ENCODE measurements at places on chromosomes 13 and 19. TPM values are rescaled to one million over a fixed set of nuclear protein-coding genes. Genes with fewer than 3 reads are reported as not detected.
A peak's percentile ranks its signal among the peaks of the same experiment; 100 is the strongest.

GRCh38 chr19:35299523-35300338 lies 7.8 kb downstream of the MAG start:
- DNase-seq = no peak

DNA sequence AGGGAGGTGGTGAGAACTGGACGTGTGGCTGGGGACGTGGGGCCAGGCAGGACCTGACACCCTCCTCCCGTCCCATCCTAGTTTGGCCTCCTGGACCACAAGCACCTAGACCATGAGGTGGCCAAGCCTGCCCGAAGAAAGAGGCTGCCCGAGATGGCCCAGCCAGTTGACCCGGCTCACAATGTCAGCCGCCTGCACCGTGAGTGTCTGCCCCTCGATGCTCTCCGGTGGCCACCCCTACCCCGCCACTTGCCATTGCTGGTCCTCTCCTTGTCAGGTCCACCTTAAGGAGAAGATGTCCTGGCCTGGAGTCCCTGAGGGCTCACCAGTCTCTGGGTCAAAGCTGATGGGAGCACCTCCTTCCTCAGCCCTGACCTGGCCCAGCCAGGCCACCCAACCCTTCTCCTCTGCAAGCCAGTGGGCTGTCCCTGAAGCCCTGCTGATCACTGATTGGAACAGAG lies 2.2 kb downstream of the ANGPTL4 start:
- no peak for DNase-seq

DNA sequence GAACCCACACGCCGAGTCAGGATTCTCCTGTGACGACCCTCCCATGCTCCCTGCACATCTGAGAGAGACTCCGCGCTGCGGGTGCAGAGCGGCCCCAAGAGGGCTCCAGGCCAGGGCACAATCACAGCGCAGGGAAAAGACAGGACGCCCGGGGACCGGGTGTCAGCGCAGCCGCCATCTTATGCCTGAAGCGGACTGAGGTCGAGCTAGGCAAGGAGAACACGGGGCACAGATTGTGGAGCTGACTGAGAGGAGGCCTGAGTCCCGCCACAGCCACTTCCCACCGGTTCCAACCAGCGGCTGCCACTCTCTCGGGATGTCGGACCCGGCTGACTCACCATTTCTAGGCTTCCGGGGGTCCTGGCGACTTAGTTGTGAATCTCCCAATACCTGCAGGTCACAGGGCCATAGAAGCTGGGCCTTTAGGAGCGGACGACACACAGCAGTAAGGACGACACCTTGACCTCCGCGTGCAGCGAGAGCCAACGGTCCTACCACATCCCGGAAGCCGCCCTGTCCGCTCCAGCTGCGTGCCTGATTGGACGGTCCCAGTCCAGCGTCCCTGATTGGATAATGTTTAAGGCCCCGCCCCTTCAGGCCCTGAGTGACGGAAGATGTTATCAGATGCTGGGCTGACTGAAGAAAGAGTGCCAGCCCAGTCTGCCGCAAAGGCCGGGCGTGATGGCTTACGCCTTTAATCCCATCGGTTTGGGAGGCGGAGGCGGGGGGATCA lies at the start of gene ZNF728:
Gene ZNF728 (minus strand): TSS at position 487 of the 733 bp plus-strand sequence. CDS start 146 bp downstream, at position 341.
- DNase-seq = no peak

DNA sequence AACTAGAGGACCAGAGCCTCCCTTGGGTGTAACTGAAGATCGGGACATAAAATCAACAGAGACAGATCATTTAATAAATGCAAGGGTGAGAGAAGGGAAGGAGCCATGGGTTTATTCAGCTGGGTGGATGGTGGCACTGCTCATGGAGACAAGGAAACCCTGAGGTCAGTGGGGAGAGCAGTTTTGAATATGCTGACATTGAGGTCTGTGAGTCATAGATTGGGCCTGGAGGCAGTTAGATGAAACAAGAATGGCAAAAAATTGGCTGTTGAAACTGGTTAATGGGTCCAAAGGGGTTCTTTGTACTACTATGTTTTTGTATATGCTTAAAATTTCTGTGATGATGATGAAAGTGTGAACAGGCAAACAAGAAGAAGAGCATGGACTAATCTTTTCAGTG lies 5.1 kb upstream of the GTF3A start:
- peak; percentile 23 for DNase-seq

- DNase-seq = peak; percentile 36
These were observed 199.1 kb downstream of the DCT start for GRCh38 chr13:94280349-94280748.

GRCh38 chr13:104357174-104357573 lies 1291.0 kb upstream of the SLC10A2 start:
- no peak for DNase-seq

- peak; percentile 82 for DNase-seq
These were observed 310.9 kb downstream of the ZNF536 start for GRCh38 chr19:30682999-30683536.

DNA sequence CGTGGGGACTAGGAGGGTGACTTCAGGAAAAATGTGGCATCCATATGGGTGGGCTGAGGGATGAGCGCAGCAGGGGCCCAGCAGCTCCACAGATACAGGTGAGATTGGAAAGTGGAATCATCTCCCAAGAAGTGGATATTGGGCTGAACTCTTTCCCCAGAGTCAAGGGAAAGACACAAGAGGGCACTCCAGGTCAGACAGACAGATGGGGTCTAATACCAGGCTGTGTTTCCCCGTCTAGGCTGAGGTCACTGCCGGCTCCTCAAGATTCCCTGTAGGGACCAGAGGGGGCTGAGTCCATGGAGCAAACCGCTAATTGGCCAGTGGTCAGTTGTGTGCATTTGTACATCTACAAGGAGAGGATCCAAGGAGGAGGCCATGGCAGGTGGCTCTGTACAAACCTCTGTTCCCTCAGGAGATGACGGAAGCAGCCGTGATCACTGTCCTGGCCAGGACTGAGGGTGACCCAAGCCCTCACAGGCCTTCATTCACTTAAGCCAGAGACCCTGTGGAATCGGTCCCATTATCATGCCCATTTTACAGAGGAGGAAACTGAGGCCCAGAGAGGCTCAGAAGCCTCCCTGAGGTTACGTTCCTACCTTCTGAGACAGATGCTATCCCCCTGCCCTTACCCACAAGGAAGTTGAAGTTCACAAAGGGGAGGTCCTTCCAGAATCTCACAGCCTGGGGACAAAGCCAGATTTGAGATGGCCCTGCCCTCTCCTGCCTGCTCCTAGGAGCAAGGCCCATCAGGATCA lies 14.9 kb upstream of the IGLON5 start:
- no peak for DNase-seq

DNA sequence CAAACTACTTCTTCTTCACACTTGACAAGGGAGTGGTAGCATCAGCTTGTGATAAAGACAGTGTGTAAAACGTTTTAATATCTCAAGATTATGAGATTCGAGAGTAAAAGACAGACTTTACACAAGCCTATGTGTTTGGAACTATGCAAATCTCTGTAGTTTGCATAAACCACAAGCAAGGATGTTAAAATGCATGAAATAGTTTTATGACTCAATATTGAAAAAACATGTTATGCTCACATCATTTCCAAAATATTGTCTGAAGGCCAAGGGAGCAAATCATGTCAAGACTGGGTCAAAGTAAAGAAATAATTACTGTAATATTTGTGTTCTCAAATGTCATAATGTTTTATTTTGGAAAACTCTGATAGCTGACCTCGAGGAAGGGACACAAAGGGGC lies 316.8 kb upstream of the KLF12 start:
- DNase-seq = no peak

DNA sequence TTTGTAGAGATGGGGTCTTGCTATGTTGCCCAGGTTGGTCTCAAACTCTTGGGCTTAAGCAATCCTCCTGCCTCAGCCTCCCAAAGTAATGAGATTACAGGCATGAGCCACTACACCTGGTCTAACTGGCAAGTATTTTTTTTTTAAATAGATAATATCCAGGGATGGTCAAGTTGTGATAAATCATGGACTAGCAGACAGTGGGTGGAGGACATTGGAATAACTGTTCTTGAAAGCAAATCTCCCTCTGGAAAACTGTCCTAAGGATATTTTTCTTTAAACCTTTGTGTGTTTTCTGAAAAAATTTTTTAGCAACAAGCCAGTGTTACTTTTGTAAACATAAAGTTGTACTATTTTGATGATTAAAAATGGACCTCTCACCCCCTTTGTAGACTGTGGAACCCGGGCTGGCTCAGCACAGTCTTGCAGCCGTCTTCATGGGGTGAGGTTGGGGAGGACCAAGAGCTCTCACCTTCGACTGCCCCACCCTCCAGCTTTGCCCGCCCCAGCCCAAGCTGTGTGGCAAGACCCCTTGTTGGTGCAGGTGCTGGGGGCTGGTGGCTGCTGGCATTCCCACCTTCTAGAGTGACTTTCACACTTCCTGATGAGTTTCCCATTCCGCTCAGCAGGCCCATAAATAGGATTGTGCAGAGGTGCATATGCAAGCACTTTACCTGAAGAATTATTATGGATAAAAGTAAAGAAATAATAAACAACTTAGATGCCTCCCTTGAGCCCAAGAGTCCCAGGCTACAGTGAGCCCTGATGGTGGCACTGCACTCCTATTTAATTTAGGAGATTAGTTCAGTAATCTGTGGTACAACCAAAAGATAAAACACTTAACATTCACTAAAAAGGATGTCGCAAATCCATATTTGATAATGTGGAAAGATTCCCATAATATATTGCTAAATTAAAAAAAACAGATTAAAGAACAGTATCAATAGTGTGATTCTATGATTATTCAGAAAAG lies 107.3 kb downstream of the GADD45B start:
- no peak for DNase-seq

GRCh38 chr19:16970821-16971220 lies 55.8 kb downstream of the CPAMD8 start:
- DNase-seq = no peak

GRCh38 chr13:98324105-98324504 lies 147.0 kb upstream of the RNF113B start:
- no peak for DNase-seq

GRCh38 chr13:28401303-28402056 lies 93.4 kb downstream of the FLT1 start:
- peak; percentile 75 for DNase-seq

GRCh38 chr19:39196860-39197562 lies at the start of gene NCCRP1:
Gene NCCRP1, plus strand, starts transcription at chr19:39196964. Its CDS starts 19 bp downstream, at chr19:39196983.
- no peak for DNase-seq

- no peak for DNase-seq
These were observed 17.1 kb downstream of the NUDT15 start for GRCh38 chr13:48054601-48055000.

DNA sequence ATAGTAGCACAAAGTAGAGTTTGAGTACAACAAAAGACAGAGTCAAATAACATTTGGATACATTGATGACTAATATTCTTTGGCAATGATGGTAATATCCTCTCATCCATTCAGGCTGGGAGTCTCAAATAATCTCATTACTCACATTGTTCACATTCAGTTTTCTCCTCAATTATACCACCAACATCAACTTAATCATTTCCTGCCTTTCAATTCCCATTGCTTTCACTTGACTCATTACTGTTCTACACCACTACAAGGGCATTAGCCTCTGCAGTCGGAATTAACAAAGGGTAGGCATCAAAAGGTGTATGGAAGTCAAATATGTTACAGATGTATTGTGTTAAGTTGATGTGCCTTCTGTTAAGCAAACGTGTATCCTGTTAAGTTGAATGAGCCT lies 518.4 kb upstream of the SLITRK1 start:
- peak; percentile 82 for DNase-seq

DNA sequence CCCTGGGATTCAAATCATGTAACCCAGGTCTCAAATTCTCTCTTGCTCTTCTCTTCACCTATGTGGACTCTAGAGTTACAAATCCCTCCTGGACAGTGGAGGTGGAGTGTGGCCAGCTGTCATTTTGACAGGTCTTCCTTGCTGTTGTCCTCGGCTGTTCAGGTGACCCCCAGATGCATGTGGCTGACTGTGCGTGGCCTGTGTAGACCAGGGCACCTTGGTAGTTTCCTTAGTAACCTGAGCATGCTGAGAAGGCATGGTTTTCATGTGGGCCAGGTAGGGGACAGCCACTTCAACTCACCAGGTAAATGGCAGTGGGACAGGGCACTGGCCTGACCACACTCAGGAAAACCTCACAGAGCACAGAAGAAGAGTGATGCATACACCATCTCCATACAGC lies 155.0 kb upstream of the TSHZ3 start:
- no peak for DNase-seq

DNA sequence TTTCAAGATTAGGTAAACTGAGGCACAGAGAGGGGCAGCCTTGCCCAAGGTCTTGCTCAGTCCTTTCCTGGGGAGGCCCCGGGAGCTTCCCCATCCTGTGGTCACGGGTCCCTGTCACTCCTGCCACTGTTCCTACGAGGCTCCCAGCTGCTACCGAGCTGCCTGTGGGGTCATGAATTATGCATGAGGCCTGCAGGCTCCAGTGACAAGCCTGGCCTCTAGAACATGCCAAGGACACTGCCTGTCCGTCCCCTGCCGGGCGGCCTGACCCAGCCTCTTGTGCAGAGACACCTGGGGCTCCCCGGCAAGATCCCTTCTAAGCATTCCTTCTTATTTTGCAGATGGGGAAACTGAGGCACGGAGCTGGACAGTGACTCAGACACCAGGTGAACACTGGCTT lies 2.7 kb downstream of the FCHO1 start:
- no peak for DNase-seq

DNA sequence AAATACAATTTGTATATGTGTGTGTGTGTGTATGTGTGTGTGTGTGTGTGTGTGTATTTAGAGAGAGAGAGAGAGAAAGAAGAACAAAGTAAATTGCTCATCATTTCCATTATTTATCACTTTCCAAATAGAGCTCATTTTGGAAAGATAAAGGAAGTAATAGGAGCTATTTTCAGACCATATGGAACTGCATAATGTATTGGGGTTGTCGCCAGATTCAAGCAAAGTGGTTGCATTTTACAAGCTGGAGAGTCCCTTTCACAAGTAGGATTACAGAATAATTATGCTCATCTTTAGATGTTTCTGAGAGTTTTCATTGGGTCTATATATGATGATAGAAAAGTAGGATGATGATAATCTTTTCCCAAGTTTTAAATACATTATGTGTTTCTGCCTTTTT lies 842.7 kb upstream of the SLC10A2 start:
- no peak for DNase-seq

GRCh38 chr13:62473190-62473943 lies 1057.7 kb upstream of the PCDH20 start:
- no peak for DNase-seq

GRCh38 chr19:3185461-3186159 lies at the start of gene NCLN:
Gene NCLN, plus strand, starts transcription at chr19:3185930. Its CDS starts 101 bp downstream, at chr19:3186031.
- DNase-seq = peak; percentile 91

ZNF547 gene
- total RNA-seq = 4.4 TPM

NLRP4 gene
- not detected for total RNA-seq

ZSCAN4 gene
- not detected for total RNA-seq

LILRB2 gene
- not detected for total RNA-seq

IL11 gene
- 14.3 TPM for total RNA-seq

ZNF433 gene
- total RNA-seq = 6.4 TPM

RTBDN gene
- not detected for total RNA-seq

CGB7 gene
- total RNA-seq = not detected

ZNF540 gene
- 0.28 TPM for total RNA-seq

SIGLEC14 gene
- not detected for total RNA-seq

PCDH20 gene
- total RNA-seq = not detected

TYROBP gene
- not detected for total RNA-seq
